Caki2 (cell line): ENCODE measurements at places on chromosomes 1 and 21.

GRCh38 chr1:208431721-208432120, 187.5 kb upstream of the PLXNA2 start:
- DNase-seq: no peak

- DNase-seq: no peak
Observed at GRCh38 chr1:183914276-183914675, 109.4 kb downstream of the RGL1 start.

DNA sequence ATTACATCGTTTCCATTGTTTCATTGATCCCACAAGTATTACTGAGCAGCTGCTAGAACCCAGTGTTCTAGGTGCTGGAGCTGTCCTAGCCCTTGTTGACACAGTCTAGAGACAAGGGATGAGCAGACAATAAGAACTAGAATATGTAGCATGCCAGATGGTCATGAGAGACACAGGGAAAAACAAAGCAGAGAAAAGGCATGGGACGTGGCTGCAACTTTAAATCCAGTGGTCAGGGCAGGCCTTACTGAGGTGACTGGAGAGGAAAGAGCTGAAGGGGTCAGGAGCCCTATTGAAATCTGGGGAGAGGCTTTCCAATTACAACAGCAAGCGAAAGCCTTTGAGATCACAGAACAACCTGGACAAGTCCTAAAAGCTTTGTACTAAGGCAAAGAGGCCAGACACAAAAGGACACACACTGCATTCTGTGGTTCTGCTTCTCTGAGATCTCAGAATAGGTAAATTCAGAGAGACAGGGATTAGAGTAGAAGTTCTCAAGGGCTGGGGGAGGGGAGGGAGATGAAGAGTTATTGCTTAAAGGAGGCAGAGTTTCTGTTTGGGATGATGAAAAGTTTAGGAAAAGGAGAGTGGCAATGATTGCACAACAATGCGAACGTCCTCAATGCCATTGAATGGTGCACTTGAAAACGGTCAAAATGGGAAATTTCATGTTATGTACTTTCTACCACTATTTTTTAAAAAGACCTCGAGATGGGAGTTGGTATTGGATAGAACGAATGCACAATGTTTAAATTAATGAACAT, 467.4 kb upstream of the VAMP3 start:
- DNase-seq: no peak

GRCh38 chr21:35204850-35205541, 155.9 kb upstream of the RUNX1 start:
- DNase-seq: no peak

- no peak for DNase-seq
Observed at GRCh38 chr1:14167884-14168283, 430.6 kb upstream of the KAZN start.

- DNase-seq: peak; percentile 54
Observed at GRCh38 chr1:89987159-89987819, 7.6 kb upstream of the ZNF326 start.

- DNase-seq: no peak
Observed at GRCh38 chr1:79760531-79760930, 754.0 kb upstream of the ADGRL4 start.

DNA sequence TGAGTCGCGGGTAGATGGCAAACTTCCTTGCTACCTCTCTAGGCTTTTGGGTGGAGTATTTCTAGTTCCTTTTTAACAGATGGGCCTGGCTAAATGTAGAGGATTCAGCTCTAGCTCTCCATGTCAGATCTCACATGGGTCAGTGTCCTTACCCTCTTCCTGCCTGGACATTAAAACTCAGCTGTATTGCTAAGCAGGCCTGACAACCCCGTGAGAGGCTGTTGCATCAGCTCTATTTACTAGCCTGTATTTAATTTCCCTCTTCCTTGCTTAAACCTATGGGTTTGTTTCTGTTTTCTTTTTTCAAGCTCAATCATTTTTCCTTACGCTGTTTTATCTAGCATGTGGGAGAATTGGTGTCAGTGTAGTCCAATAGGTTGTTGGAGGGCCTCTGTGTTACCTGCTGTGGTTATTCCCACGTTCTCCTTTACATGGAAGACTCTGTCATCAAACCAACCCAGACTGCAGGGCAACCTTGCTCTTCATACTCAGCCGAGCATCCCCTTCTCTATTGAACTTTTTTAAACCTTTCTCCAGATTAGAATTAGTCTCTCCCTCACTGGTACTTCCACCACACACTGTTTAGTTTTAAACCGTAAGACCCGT, 79.5 kb upstream of the BACH1 start:
- DNase-seq: no peak

- no peak for DNase-seq
Observed at GRCh38 chr21:45600248-45600647, 43.3 kb upstream of the PCBP3 start.

GRCh38 chr21:45590726-45591618, 48.7 kb upstream of the SLC19A1 start:
- no peak for DNase-seq
